OCI-LY7 (cell line): ENCODE measurements at places on chromosomes 7 and 10. TPM values are rescaled to one million over a fixed set of nuclear protein-coding genes. Genes with fewer than 3 reads are reported as not detected.

Gene ADCYAP1R1
- total RNA-seq: not detected in 2 replicates

Gene OPN1SW
- total RNA-seq: not detected in 2 replicates

Gene PDK4
- not detected in 2 replicates for total RNA-seq

Gene SPDYE2B
- total RNA-seq: not detected in 2 replicates

Gene PAX2
- not detected in 2 replicates for total RNA-seq

Gene CBLL1
- 41.4 and 57.2 TPM in 2 replicates for total RNA-seq

Gene COL26A1
- total RNA-seq: not detected in 2 replicates

Gene PON3
- total RNA-seq: not detected in 2 replicates

Gene ASIC3
- 14.8 and 22.3 TPM in 2 replicates for total RNA-seq
